Activated gamma-delta T cell treated with Interleukin-2 at 50 U/mL for 16 hours (primary cell): ENCODE measurements at places on chromosomes 13 and 19.

DNA sequence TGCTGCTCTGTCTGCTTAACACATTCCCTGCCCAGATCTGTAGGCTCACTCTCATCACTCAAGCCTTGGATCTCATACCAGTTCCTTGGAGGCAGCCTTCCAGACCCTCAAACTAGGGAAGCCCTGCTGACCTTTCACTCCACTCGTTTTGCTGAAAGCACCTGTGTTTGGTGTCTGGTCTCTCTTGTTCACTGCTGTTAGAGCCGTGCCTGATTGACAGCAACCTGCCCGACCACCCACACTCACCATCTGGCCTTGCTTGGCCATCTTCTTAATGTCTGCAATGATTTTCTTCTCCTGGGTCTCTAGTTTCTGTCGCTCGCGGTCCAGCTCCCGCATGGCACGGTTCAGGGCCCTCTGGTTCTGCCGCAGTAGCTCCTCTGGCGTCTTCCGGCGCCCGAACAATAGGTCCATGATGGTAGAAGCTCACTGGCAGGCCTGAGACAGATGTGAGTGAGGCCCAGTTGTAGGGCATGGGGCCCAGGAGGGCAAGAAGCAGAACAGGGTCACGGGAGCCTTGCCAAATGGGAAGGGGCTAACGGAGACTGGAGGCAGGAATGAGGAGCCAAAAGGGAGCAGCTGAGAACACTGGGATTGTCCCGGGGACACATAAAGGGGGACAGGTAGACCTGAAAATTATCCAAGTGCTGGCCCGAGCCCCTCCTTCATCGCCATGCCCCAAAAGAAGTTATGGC is 959 bp downstream of the CHMP2A start:
- DNase-seq = no peak

- DNase-seq = no peak
Observed at GRCh38 chr13:110554227-110554836, 7.2 kb downstream of the RAB20 start.

DNA sequence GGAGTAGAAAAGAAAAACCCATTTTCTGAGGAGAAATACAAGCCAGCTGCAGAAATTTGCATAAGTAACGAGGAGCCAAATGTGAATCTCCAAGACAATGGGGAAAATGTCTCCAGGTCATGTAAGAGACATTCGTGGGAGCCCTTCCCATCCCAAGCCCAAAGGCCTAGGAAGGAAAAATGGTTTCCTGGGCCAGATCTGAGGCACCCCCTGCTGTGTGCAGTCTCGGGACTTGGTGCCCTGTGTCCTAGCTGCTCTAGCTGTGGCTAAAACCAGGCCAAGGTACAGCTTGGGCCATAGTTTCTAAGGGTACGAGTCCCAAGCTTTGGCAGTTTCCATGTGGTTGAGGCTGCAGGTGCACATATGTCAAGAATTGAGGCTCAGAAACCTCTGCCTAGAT is 444.9 kb downstream of the PCDH20 start:
- DNase-seq = no peak

DNA sequence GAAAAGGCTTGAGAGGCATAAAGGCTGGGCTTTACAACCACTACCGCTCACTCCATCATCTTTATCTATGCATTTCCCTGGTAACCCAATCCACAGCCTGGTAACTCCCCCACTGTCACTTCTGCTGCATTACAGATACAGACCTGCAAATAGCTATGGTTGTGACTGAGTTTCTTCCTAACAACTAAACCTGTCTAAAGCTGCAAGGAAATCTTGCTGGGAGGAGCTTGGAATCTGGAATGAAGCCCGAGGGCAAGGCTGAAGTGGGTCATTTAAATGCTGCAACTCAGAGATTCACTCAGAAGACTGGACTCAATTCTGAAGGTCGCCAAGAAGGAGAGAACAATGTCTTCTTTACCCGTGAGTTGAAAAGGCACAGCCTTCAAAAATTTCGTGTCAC is at the start of gene LGALS13:
TSS of gene LGALS13 (plus strand) at position 301 of the 400 bp plus-strand sequence. CDS start at position 346, 45 bp downstream.
- no peak for DNase-seq

DNA sequence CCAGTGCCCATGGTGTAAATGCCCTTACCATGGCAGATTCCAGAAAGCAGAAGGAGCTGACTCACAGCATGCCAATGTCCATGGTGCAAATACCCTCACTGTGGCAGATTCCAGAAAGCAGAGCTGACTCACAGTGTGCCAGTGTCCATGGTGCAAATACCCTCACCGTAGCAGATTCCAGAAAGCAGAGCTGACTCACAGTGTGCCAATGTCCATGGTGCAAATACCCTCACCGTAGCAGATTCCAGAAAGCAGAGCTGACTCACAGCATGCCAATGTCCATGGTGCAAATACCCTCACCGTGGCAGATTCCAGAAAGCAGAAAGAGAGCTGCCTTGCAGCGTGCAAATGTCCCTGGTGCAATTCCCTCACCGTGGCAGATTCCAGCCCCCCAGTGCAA is 163.8 kb upstream of the SOX1 start:
- no peak for DNase-seq

DNA sequence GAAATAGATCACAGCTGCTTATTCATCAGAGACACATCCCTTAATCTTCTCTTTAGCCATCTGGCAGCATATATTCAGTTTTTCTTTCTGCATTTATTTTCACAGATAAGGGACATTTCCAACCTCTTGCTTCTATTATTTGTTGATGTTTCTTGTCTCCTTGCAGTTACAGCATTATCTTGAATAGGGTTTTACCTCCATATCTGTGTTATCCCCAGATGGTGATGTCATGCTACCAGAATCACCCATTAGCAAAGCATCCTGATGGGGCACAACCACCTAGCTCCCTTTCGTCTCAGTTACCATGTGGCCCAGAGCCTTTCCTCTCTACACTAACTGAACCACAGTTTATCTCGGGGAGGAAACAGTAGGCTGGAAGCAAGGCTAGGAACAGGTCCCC is 483.9 kb downstream of the FOXO1 start:
- DNase-seq = no peak

DNA sequence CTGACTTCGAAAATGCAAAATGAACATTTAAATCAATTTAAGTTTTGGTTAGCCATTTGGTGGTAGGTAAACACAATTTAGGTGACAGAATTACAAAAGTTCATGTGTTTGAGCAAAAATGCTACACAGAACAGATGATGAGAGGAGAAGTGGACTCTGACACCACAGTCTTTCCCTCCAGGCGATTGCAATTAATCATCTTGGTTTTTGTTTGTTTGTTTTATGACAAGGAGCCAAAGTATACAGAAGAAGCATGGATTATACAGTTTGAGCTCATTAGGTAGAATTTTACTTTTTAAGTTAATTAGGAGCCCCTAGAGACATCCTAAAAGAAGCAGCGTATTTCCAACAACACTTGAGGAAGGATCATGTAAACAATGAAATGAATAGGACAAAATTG is 49.3 kb upstream of the FREM2 start:
- no peak for DNase-seq

DNA sequence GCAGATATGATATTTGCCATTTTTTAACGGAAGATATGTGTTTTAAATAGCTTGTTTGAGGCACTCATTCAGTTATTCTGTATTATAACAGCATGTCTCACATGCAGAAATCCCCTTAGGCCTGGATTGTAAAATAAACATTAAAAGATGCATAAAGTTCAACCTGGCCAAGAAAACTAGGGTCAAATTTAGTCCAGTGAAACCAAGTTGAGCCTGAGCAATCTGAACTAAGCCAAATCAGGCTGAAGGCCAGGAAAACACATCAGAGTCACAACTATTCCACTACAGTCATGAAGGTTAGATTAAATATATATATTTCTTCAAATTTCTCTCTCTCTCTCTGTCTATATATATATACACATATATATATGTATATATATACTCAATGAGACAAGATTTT is 504.8 kb downstream of the SLITRK1 start:
- no peak for DNase-seq

- no peak for DNase-seq
Observed at GRCh38 chr19:2780284-2780683, 2.8 kb downstream of the SGTA start.

GRCh38 chr19:19460761-19461265 is 54.5 kb downstream of the TSSK6 start:
- DNase-seq = peak; percentile 59

DNA sequence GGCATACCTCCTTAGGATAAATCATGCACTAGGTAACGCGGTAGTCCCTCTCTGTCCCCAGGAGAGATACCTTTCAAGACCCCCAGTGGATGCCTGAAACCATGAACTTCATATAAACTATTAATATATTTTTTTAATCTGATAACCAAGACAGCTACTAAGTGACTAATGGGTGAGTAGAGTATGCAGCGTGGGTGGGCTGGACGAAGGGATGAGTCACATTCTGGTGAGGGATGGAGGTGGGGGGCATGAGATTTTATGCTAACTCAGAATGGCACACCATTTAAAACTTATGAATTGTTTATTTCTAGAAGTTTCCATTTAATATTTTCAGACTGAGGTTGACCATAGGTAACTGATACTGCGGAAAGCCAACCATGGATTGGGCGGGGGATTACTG is 46.2 kb downstream of the CDK8 start:
- no peak for DNase-seq

DNA sequence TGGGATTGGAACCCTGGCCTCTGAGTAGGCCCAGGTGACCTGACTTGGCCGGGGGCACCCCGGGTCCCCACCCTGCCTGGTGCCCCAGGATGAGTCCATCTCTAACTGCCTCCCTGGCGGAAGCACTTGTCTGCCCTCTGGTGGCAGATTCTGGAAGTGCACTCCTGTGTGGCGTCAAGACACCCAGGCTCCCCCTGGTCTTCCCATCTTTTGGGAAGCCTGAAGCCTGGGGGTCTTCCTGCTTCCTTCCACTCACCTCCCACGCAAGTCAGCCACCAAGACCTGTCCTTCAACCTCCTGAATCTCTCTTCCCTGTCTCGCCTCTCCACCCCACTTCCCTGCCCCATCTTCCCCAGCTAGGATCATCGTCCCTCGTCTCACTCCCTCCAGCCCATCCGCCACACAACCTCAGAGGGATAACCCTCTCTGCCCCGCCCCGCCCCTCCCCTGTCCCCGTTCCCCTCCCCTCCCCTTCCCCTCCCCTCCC is 7.4 kb downstream of the RABAC1 start:
- DNase-seq = peak; percentile 93

- no peak for DNase-seq
Observed at GRCh38 chr13:112978561-112979405, 9.8 kb downstream of the MCF2L start.

- DNase-seq = no peak
Observed at GRCh38 chr13:31968473-31968872, 63.1 kb upstream of the FRY start.

DNA sequence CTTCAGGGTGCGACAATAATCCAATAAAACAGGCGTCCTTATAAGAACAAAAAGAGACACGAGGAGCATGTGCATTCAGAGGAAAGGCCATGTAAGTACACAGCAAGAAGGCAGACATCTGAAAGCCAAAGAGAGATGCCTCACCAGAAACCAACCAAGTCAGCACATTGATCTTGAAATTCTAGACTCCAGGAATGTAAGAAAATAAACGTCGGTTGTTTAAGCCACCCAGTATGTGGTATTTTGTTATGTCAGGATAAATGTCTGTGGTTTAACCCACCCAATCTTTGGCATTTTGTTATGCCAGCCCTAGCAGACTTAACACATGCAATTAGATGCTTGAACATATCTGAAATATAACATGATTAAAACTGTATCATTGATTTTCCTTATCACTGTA is 452.0 kb downstream of the SLITRK6 start:
- no peak for DNase-seq

DNA sequence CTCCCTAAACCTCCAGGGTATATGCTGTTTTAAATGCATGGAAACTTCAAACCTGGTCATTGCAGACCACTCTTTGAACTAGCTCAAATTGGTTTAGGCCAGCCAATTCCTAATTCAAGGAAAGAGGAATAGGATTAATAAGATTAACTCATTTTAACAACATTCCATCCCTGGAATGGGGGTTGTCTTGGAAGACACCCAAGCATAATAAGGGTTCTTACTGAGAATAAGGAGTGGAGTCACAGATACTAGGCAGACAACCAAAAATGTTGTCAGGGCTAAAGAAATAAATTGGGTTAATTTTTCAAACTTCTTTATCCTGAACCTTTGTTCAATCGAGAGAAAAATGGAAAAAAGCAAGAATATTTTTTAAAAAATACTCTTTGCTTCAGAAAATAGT is 186.2 kb downstream of the PCDH9 start:
- DNase-seq = no peak

DNA sequence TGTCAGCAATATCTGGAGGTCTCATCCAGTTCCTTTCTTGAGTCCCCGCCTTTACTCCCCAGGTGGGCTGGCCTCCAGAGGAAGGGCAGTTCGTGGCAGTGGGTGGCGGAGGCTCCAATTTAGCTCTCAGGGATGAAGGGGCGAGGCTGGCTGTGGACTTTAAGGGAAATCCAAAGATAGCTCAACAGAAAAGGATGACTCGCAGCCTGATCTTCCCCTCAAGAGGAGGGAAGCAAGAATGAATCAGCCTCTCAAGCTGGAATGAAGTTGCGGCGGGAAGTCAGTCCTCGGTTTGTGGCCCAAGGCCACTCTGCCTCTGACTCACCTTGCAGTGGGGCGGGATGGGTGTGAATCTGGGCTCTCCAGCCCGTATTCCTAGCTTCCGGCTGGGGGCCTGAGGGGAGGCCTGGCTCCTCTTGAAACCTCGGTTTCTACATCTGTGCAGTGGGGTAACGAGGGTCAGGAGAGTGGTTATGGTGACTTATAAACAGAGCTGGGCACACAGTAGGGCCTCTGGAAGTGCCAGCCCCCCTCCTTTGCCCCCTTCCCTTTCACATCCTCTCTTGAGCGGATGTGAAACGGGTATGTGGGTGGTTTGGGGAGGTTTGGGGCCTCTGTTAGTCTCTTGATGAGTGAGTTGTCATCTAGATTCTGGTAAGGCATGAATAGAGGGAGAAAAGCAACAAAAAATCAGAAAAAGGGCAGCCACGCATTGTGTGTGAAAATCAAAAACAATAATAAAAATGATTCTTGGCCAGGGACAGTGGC is 10.5 kb upstream of the SMG9 start:
- peak; percentile 54 for DNase-seq

DNA sequence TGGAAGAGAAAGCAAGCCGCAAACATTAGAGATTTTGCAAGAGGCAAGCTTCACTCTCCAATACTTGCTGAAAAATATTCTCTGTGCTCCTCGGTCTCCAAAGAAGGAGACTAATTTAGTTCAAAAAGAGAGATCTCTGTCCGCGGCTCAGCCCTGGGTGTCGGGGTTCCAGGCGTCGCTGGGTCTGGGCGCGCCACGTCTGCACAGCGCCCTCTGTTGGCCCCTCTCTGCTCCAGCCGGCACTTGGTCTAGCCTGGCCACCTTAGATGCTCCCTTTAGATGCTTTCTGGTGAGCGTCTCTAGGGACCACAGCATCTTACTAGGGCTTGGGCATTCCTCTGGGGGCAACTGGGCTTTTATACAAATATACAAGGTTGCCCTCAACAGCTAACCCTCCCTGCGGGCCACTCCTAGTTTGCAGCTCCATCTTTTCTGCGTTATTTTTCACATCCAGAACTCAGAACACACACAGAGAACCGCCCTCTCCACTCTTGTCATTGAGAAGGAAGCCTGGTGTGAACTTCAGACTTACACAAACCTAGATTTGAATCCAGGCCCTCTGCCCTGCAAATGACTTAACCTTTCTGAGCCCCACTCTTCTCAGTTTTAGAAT is 78.3 kb downstream of the CYSLTR2 start:
- DNase-seq = peak; percentile 50
